ENCODE measurements at places on chromosomes 2 and 18. TPM values are rescaled to one million over a fixed set of nuclear protein-coding genes. Genes with fewer than 3 reads are reported as not detected.

MYCN gene
- 0.52 TPM for total RNA-seq

MEP1B gene
- total RNA-seq = 11.6 TPM

RUFY4 gene
- total RNA-seq = not detected

RND3 gene
- 57.5 TPM for total RNA-seq

STPG4 gene
- total RNA-seq = 0.46 TPM

ATOH8 gene
- total RNA-seq = 2.8 TPM

UGT1A3 gene
- total RNA-seq = 2.6 TPM

AQP4 gene
- 0.63 TPM for total RNA-seq

GRCh38 chr18:56444201-56444600 lies 194.2 kb downstream of the TXNL1 start:
- DNase-seq = no peak

DNA sequence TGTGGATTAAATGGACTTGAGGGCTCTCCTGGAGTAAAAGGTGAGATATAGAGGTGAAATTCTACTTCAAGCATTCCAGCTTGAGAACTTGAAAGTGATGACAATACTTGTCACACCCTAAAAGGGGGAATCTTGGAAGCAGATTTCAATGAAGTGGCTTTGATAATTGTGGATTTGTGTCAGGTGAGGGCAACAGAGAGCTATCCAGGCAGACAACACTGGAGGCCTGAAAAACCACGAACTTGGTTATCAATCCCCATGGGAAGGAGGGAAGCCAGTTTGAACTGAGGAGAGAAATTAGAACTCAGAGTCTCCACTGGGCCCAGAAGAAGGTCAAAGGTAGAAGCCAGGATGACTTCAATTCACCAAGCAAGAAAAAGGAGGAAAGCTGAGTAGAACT lies 263.9 kb downstream of the FIGN start:
- DNase-seq = no peak

DNA sequence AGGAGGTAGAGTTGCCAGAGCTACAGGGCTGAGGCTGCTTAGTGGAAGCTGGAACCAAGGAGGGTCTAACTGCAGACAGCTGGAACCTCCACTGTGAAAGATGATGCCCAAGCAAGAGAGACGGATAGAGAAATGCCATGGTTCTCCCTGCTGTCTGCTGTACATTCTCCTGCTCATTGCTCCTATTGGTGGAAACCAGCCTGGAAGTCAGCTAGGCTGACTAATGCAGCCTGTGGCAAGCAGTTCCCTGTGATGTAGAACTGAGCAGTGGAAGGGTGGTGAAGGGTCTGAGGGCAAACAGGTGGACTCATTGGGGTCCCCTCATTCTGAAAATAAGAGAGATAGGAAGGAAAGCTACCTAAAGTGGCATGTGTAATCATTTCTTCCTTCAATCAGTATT lies 563.6 kb downstream of the SLC4A3 start:
- no peak for DNase-seq

DNA sequence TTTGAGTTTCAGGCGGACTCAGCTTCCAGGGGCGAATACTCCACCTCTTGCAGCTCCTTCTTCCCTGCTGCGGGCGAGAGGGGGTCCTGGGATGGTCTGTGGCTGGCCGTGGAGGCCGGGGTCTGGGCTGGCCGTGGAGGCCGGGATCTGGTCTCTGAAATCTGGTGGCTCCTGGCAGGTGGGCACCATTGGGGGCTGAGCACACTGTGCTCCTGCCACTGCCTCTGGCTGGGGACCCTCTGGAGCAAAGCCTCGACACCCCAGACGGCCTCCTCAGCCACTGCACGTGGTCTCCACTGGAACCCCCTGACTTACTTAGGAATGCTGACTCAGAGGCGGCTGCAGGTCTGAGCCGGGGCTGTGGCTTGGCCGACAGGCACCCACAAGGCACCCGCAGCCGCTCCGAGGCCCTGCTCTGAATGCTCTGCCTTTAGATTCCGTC lies 100.1 kb upstream of the ALKAL2 start:
- no peak for DNase-seq

GRCh38 chr2:205687641-205687956 lies 5.3 kb downstream of the NRP2 start:
- DNase-seq = no peak

DNA sequence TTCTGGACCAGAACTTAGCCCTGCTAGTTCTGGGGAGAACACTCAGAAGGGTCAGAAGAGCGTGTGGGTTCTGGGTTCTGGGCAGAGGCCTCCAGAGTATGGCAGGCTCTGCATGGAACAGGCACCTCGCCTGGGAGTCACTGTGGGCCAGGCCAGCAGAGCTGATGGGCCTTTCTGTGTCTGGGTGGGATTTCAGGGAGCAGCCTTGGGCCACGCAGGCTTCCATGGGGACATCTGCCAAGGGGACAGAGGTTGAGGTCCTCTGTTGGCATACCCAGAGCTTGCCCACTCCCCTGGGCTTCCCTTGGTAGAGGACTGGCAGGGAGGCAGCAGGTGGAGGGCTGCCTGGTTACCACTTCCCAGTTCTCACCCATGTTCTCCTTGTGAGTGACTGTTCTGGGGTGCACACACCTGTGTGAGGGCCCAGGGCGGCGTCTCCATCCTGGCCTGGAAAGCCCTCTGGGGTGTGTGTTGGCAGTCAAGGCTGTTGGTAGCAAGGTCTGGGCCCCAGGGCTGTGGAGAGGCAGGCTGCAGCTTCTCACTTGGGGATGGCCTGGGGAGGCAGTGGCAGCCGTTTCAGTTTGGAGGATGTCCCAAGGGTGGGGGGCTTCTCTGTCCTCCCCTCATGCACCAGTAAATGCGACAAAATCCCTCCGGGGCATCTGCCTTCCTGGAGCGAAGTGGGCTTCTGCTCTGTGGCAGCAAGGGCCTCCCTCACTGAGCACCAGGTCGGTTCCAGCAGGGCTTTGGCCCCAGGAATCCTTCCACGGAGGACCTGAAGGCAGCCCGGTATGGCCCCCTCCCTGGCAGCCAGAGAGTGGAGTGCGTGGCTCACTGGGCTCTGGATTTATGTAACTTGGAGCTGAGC lies 74.6 kb upstream of the HDAC4 start:
- DNase-seq = no peak

GRCh38 chr2:120539937-120540718 lies 194.2 kb downstream of the INHBB start:
- DNase-seq = no peak

- DNase-seq = no peak
Measured at GRCh38 chr2:239293775-239294430, 106.9 kb downstream of the HDAC4 start.

GRCh38 chr2:4214444-4215205 lies 511.2 kb downstream of the DCDC2C start:
- DNase-seq = no peak

DNA sequence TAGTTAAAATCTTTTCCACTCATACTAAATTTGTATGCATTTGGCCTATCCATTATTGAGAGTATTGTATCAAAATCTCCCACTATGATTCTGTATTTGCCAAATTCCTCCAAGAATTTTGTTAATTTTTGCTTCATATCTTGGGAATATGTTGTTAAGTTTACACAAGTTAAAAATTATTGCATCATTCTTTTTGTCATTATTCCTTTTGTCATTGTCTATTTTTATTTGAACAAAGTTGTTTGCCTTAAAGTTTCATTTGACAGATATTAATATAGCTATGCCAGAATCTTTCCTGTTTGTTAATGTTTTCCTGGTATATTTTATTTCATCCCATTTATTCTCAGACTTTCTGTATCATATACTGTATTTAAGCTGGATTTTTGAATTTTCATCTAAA lies 41.3 kb downstream of the LOXHD1 start:
- DNase-seq = no peak

DNA sequence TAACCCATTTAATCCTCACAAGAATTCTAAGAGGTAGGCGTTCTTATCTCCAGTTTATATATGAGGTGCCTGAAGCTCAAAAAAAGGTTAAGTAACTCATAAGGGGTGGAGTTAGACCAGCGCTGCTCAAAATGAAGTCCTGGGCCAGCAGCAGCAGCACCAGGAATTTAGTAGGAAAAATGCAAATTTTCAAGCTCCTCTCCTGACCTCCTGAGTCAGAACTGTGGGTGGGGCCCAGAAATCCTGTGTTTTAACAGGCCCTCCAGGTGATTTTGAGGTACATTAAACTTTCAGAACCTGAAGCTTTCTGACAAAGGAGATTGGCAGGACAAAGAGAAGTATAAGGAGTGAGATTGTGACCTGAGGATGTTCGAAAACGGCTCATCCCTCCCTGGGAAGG lies 66.0 kb upstream of the CCDC85A start:
- DNase-seq = no peak

GRCh38 chr2:62691186-62691585 lies 14.3 kb upstream of the EHBP1 start:
- DNase-seq = no peak

- no peak for DNase-seq
Measured at GRCh38 chr2:207616185-207616584, 9.0 kb downstream of the METTL21A start.

DNA sequence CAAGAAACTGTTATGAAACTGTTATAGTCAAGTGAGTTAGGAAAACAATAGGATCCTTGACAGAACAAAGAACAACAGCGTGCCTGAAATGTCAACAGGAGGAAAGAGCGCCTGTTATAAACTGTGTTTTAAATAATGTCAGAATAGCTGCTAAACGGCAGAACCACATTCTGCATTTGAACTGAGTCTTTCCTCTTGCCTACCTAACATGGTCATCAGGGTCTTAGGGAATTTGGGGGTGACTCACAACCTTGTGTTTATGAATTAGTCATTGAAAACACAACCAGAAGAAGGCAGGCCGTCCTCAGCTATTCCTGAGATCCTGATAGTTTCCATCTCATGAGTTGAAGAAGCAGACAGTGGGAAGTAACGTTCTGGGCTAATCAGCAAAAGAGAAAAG lies 222.0 kb upstream of the FN1 start:
- no peak for DNase-seq

DNA sequence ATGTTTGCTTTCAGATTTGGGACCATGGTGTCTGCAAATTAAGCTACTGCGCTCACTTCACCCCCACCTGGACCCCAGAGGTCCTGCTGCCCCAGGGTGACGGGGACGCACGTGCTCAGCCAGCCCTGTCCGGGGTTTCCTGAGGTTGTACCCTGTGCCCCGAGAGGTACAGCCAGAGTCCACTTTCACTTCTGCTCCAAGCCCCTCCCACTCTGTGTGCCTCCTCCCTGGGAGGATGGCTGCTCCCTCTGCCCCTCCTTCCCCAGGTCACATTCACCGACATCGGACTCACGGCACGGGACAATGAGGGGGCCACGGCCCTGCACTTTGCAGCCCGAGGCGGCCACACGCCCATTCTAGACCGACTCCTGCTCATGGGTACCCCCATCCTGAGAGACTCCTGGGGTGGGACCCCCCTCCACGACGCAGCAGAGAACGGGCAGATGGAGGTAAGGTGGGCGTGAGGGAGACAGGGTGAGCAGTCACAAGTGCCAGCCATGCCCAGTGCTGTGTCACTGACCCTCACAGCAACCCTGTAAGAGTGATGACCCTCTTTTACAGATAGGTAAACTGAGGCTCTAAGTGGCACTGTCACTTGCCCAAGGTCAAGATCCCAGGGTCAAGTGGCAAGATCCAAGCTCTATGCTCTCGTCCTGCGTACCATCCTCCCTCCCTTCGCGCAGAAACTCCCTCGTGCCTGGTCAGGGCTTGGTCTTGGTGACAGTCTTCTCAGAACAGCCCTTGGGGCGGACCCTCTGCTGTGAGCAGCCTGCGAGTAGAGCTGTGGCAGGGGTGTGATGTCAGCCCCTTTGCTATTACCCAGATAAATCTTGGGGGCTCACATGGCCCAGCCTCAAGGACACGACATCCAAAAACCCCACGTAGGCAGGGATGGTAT lies 7.6 kb downstream of the ESPNL start:
- DNase-seq = peak; percentile 73

GRCh38 chr2:137117385-137117784 lies 352.0 kb downstream of the THSD7B start:
- DNase-seq = no peak

GRCh38 chr2:231709981-231710798 lies 1.9 kb downstream of the PTMA start:
- peak; percentile 90 for DNase-seq

DNA sequence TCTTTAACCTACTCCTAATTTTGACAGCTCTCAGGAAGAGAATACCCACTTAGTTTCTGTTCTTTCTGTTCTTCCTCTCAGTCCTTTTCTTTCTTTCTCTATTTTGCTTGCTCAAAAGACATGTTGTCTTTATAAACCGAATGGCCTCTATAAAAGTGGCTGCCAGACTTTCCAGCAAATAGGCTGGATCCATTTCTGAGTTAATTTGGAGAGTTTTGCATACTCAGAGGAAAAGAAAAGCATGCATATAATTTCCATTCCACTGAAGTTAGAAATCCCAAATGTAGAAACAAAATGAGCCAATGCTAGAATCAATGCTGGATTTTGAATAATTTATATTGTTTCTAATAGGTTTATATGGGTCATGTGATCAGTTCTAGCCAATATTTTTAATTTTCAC lies 65.9 kb downstream of the FAM124B start:
- no peak for DNase-seq

All from mucosa of descending colon (tissue), 3 donors.